A549 treated with CpdA at 1 μM for 4 hours (cell line): ENCODE measurements at places on chromosomes 4 and X. TPM values are rescaled to one million over a fixed set of nuclear protein-coding genes. Genes with fewer than 3 reads are reported as not detected.

GRPEL1 gene
- 61.5 to 71.1 TPM (median 65.7 TPM) in 5 replicates for total RNA-seq

ARMCX5 gene
- 7.5 to 13.8 TPM (median 9.2 TPM) in 5 replicates for total RNA-seq

ENOX2 gene
- total RNA-seq = 7.8 to 9.6 TPM (median 9.0 TPM) in 5 replicates

MAGEC1 gene
- 0.01 to 0.10 TPM (median 0.05 TPM) in 4 of 5 replicates, not detected in the other for total RNA-seq

FGD1 gene
- 6.4 to 9.3 TPM (median 7.2 TPM) in 5 replicates for total RNA-seq

ASMT gene
- 0.16 to 0.74 TPM (median 0.18 TPM) in 3 of 5 replicates, not detected in the others for total RNA-seq

GLRB gene
- 0.78 to 1.1 TPM (median 0.91 TPM) in 5 replicates for total RNA-seq

HSFX4 gene
- not detected in 5 replicates for total RNA-seq

CT45A1 gene
- total RNA-seq = 0.11 TPM in 1 of 5 replicates, not detected in the others

BMPR1B gene
- 4.5 to 9.0 TPM (median 7.4 TPM) in 5 replicates for total RNA-seq

SNCA gene
- total RNA-seq = 0.06 to 0.22 TPM (median 0.17 TPM) in 4 of 5 replicates, not detected in the other

MAGEB17 gene
- 0.03 TPM in 1 of 5 replicates, not detected in the others for total RNA-seq

EDNRA gene
- 0.30 to 0.55 TPM (median 0.35 TPM) in 5 replicates for total RNA-seq

HUWE1 gene
- total RNA-seq = 70.0 to 81.7 TPM (median 73.2 TPM) in 5 replicates

MOB1B gene
- total RNA-seq = 5.3 to 9.2 TPM (median 6.2 TPM) in 5 replicates

USP17L17 gene
- not detected in 5 replicates for total RNA-seq

RHOH gene
- total RNA-seq = 0.08 to 0.57 TPM (median 0.16 TPM) in 4 of 5 replicates, not detected in the other

RAB40A gene
- total RNA-seq = not detected in 5 replicates

GPR143 gene
- 0.09 to 0.13 TPM (median 0.09 TPM) in 3 of 5 replicates, not detected in the others for total RNA-seq

DBET gene
- not detected in 5 replicates for total RNA-seq

PRPS1 gene
- total RNA-seq = 95.9 to 111 TPM (median 99.8 TPM) in 5 replicates

FGFBP2 gene
- not detected in 5 replicates for total RNA-seq

TNMD gene
- total RNA-seq = not detected in 5 replicates

TMSB15C gene
- total RNA-seq = 0.13 to 0.34 TPM (median 0.26 TPM) in 5 replicates

FREM3 gene
- not detected in 5 replicates for total RNA-seq

PGAM4 gene
- 0.26 to 0.50 TPM (median 0.38 TPM) in 4 of 5 replicates, not detected in the other for total RNA-seq

CYSLTR1 gene
- total RNA-seq = not detected in 5 replicates

KDR gene
- not detected in 5 replicates for total RNA-seq

CFAP97 gene
- total RNA-seq = 9.6 to 14.7 TPM (median 12.2 TPM) in 5 replicates

SLIT2 gene
- total RNA-seq = 0.03 to 0.14 TPM (median 0.05 TPM) in 4 of 5 replicates, not detected in the other

FAM53A gene
- 0.49 to 1.4 TPM (median 1.0 TPM) in 5 replicates for total RNA-seq
